Stimulated activated naive CD8-positive, alpha-beta T cell treated with anti-CD3 and anti-CD28 coated beads, Interleukin-15, Interleukin-2, amounts not matched to agents 100 U/mL and 50 U/mL, for 24 hours (primary cell): ENCODE measurements at places on chromosomes 2 and 18.

DNA sequence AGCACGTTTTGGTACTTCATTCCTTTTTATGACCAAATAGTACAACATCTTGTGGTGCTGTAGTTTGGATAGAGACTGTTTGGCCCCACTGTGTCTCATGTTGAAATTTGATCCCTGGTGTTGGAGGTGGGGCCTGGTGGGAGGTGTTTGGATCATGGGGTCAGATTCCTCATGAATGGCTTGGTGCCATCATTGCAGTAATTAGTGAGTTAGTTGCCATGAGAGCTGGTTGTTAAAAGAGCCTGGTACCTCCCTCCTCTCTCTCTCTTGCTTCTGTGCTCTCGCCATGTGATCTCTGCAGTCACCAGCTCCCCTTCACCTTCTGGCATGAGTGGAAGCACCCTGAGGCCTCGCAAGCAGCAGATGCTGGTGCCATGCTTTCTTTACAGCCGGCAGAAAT, 50.9 kb downstream of the NCAPH start:
- no peak for DNase-seq

DNA sequence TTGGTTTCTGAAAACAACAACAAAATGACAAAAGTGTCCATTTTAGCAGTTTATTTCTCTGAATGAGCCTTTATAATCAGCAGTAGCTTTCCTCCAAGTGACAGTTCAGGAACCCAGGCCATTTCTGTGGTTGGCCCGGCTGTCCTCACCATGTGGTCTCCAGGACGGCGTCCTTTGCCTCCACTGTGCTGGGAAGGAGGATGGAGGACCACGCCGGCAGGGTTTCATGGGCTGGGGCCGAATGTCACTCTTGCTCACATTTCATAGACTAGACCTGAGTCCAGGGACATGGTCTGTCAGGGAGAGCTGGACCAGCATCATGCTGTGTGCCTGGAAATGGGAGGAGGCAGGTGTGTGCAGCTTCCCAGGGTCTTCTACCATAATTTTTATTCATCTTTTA, 50.9 kb downstream of the ARHGEF4 start:
- DNase-seq = no peak

- no peak for DNase-seq
Measured at GRCh38 chr2:231890896-231891513, 35.2 kb downstream of the NPPC start.

DNA sequence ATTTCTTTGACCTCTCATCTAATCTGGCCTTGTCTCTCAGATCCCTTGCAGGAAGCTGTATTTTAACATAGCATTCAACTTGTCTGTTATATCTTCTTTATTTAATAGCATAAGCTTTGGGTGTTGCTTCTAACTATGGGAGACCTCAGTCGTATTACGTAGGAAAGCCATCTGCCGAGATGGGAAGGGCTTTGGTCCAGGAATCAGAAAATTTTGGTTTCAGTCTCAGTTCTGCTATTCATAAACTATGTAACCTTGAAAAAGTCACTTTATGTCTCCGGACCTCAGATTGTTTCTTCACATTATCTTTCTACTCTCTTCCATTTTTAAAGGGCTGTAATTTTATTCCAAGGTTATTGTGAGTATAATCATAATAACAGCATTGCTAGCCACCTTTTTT, 297.7 kb downstream of the SATB2 start:
- no peak for DNase-seq
